CD4-positive, alpha-beta memory T cell (primary cell): ENCODE measurements at places on chromosomes 12 and 14.
A peak's percentile ranks its signal among the peaks of the same experiment; 100 is the strongest.

DNA sequence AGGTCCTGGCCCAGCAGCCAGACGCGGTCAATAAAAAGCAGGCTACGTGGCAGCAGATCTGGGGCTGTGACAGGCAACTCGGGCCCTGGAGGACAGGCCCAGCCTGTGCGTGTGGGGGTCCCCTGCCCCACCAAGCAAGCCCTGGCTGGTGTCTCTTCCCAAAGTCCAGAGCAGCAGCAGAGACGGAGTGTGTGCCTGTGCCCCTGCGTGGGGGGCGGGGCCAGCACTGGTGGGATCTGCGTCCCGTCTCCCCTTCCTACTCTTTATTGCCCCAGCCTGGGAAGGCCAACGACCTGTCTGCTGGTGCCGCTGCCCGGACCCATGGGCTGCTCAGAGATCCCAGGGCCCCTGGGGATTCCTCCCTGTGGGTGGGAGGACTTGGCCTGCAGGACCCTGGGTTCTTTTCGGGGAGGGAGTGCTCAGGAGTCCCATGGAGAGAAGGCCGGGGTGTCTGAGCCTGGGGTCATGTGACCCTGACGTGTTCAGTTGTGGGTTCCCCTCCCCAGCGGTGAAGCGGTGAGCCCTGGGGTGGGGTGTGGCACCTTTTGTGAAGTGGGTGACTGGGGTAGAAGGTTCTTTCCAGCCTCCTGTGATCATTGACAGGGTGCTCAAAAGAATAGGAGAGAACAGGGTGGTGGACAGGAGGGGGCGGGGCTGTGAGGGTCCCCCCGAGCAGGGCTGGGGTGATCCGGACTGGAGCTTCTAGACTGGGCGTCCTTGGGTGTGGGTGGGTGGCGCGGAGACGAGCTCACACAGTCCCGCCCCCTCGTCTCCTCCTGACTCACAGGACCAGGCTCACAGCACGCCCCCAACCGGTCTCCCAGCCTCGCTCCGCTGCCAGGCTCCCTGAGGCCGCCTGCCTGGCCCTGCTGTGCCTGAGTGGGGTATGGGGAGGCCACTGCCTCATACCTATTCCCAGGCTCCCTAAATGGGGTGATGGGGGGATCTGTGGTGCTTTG lies 22.4 kb downstream of the ASPG start:
- no peak for DNase-seq

DNA sequence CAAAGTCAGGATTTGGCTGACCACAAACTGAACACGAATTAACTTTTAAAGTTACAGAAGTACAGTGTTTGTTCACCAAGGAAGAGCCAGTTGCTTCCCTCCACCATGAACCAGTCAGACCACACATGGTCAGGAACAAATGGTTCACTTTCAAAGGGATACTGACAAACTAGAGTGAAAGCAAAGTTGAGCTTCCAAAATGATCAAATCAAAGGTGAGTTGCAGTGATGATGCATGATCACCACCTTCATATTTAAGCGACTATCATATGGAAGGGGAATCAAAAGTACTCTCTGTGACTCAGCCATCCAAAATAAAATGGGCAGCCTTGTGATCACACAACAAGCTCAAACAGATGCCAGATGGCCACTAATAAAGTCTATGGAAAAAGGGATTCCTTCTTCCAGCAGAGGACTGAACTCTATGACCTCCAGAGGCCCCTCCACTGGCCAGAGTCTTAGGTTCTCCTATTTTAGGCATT lies 13.1 kb downstream of the NT5DC3 start:
- no peak for DNase-seq

- DNase-seq, result peak; percentile 86
These were observed 4.6 kb upstream of the RARG start for GRCh38 chr12:53236443-53237111.

GRCh38 chr12:39993268-39993667 lies 112.6 kb downstream of the SLC2A13 start:
- no peak for DNase-seq

DNA sequence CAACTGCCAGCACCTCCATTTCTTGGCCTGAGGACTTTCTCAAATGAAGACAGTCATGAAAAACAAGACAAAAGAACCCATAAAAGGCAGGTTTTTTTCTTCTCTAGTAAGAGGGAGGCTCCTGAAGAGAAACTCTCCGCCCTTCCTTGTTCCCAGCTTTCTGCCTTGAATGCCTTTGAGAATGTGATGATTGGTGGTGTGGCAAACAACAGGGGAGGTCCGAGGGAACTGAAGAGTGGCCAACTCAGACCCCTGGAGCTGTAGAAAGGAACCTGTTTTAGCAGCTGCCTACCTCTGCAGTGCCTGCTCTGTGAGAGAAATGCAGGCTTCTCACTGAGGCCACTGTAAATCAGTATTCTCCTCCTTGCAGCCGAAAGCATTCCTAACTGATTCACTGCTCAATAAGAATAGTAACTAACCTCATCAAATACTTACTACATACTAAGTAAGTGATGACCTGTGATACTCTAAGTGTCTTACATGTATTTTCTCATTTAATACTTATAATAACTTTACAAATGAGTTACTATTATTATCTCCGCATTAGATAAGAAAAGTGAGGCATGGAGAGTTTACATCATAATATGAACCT lies 16.7 kb upstream of the ERC1 start:
- DNase-seq, result no peak

DNA sequence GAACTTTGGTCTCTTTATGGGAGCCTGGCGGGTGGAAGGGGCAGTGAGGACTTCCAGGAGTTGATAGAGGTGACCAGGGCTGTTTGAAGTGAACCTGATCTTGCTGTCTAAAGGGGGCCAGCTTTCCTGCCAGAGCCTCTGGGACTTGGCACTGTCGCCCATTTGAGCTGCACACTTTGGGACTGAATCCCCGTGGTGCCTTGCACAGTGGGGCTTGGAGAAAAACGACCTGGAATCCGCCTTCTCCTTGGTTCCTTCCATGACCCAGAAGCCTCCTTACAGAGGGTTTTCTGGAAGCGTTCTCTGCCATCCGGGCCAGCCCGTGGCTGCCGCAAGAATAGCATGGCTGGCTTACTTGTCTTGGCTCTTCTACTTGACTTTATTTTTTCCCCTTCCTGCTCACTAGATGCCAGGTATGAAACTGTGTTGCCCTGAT lies 2.0 kb downstream of the RFLNA start:
- no peak for DNase-seq

DNA sequence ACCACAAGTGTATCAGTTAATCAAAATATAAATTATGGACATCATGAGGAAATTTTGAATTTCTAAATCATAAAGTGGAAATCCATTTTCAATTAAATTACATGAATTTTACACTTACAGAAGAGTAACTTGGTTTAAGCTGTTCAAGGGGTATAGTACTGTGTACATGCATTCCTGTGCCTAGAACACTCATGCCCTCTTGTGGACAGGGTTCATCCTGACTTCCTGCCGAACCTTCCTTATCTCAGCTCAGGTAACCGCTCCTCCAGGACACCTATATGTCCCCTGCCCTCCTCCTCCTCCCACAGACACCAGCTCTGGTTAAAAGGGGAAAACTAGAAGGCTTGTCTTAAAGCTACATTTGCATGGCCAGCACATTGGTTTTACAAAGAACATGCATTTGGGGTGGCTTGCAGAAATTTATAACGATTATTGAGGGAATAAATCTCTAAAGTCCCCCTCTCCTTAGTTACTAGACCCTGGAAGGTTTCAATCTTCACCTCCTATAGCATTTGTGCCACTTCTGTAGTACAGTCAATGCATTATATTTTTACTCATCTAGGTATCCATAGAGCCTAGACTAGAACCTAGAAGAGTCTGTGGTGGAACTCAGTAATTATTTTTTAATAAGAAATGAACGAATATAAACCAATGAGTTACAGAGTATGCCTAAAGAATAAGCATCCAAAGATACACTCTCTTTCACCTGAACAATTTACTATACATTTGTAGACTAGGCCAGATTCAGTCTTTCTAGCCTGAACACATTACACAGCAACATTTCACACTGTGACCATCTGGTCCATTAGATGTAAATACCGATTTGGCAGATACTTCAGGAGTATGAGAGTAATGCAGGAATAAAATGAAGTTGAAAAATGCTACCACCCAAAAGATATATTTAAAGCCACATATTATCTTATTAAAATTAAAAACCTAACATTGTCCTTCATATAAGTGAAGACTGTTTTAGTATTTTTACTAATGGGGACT lies 345.6 kb downstream of the PAWR start:
- no peak for DNase-seq

- DNase-seq, result no peak
These were observed 233.5 kb upstream of the TMEM132C start for GRCh38 chr12:128033473-128033872.

DNA sequence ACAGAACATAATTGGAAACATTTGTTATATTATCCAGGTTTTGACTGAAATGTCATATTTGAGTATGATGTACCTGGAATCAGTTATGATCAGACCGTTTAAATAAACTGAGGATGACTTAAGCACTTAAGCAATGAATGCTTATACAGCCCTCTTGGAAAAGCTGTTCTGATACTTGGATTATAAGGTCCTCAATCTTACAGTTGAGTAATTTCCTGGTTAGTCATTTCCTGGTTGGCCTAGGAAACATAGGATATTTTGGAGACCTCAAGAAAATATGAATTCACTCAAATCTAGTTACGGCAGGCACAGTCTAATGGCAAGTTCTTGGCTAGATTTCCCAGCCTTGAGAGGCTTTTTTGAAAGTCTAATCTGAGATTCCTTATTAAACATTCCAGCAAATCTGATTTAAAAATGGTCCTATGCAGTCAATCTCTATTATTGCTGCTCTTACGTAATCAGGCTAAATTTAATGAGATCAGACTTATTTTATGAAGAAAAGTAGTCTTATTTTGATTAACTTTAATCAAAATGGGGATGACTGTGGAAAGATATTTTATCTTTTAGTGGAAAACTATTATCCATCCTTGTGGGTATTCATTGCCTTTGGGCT lies 447.2 kb downstream of the SNAPC1 start:
- no peak for DNase-seq

DNA sequence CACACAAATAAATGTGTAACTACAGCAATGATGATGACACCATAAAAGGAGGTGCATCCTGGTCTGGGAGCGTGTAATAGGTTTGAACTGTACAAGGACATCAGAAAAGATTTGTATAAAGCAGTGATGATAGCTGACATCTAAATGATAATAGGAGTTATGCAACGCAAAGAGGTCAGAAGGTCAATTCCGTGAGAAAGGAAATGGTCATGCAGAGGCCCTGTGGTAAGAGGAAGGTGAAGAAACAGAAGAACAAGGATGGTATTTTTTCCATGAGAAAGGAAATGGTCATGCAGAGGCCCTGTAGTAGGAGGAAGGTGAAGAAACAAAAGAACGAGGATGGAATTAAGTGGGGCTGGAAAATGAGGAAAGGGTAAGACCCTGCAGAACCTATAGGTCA lies 106.7 kb upstream of the TMPO start:
- DNase-seq, result no peak

GRCh38 chr12:69929531-69929930 lies 104.5 kb downstream of the MYRFL start:
- DNase-seq, result no peak

GRCh38 chr12:123608182-123608581 lies 6.3 kb downstream of the DDX55 start:
- no peak for DNase-seq

GRCh38 chr12:94416613-94417012 lies 43.1 kb downstream of the CEP83 start:
- DNase-seq, result no peak

- no peak for DNase-seq
These were observed 19.3 kb downstream of the FOXN3 start for GRCh38 chr14:89397569-89398230.

DNA sequence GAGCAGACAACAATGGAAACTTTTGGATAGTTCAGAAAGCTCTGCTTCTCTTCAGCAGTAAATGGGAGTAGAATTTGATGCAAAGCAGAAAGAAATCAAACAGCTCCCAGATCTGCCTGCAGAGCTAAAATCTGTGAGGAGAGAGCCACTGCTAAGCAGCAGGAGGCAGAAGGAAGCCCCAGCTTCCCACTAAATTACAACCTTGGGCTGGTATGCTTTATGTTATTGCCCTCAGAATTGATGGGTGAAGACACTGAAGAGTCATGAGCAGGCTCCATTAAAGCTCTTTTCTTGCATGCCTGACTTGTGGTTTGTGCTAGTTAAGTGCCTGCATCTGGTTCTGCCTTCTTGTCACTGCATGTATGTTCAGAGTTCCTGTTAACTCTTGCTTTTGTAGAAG lies 8.4 kb downstream of the ZC2HC1C start:
- no peak for DNase-seq

GRCh38 chr12:823028-823698 lies 70.8 kb downstream of the WNK1 start:
- DNase-seq, result no peak

DNA sequence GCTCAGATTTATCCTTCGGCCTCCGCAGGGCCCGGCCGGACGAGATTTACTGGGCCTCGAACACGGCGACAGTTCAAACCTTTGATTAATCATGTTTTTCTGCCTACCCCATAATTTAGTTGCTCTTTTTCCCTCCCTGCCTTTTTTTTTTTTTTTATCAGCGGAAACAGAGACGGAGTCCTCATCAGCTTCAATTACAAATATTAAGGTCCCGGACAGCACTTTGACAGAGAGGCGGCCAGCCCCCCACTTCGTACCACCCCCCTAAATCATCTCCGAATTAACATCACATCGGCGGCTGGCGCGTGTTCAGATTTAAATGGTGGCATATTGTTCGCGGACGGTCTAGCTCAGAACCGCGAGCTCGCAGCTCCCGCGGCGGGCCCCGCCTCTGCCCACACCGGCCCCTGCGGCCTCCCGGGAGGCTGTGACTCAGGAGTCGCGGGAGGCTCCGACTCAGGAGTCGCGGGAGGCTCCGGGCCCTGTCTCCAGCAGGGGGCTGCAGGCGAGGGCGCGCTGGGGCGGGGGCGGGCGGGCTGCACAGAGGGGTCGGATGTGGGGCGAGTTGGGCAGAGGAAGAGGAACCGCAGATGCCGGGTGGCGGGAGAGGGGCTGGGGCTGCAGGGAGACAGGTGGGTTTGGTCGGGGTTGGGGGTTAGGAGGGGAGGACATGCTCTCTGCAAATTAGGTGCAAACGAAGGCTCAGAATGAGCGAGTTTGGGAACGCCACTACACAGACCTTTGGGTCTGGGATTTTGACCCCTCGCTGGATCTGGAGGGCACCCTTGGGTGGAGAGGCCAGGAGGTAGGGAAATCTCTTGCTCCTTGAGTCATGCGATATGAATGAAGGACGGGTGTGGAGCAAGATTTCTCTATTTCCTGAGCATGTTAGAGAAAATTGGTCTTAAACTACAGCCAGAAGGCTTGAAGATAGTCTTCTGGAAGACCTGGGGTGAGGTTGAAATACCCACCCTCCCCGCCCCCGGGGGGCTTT lies 19.6 kb upstream of the ATP5MC2 start:
- no peak for DNase-seq

- DNase-seq, result no peak
These were observed 36.2 kb upstream of the SOCS2 start for GRCh38 chr12:93536111-93536765.

GRCh38 chr14:105465209-105466031 lies 9.2 kb upstream of the CRIP2 start:
- no peak for DNase-seq

DNA sequence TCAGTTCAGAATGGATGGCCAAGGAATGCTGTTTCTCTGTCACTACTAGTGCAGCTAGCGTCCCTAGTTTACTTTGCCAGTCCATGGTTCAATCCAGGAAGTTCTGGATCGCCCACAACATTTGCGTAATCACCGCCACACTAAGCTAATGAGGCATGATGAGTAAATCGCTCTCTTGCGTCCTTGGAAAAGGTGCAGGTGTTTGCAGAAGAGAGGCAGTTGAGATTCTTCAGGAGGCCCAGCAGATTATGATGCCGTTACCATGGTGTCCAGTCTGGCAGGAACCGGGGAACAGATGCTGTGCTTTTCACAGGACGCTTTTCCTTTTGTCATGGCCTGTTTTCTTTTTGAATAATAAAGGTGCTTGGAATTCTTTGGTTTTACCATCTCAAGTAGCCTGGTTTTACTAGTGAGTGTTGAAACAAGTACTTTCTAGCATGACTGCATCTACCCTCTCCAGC lies 9.0 kb downstream of the TPH2 start:
- no peak for DNase-seq
